ENCODE measurements at places on chromosomes 7 and 10. TPM values are rescaled to one million over a fixed set of nuclear protein-coding genes. Genes with fewer than 3 reads are reported as not detected.

DNA sequence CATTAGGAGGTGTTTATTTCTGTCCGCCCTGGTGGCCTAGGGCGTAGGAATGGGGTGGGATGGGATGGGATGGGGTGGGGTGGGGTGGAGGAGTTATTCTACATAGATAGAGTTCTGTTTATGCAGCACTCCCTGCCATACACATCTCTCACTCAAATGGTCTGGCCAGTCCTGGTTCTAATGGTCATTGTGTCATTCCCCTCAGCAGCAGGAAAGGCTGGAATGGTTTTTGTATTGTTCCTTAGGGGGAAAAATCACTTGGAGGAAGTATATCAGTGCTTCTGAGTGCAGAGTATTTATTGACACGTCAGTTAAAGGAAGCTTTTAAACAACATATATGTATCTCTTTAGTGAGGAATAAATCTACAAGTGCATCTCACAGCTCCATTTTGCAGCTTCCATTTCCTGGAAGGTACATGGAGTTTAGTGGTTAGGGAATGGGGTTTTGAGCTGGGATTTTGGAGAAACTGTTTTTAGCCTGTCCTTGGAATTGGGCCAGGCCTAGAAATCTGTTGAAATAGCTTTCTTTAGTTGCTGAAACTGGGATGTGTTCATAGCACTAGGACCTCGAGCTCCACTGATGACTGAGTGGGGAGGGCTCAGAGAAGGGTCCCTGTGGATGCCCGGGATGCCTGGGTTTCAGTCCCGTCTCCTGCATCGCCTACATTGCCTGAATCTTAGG lies 8.3 kb downstream of the TSPAN14 start:
- no peaks in the 10 kb centered on the region for H3K27me3 ChIP-seq
- no peak overlapping the region for H3K4me3 ChIP-seq

DNA sequence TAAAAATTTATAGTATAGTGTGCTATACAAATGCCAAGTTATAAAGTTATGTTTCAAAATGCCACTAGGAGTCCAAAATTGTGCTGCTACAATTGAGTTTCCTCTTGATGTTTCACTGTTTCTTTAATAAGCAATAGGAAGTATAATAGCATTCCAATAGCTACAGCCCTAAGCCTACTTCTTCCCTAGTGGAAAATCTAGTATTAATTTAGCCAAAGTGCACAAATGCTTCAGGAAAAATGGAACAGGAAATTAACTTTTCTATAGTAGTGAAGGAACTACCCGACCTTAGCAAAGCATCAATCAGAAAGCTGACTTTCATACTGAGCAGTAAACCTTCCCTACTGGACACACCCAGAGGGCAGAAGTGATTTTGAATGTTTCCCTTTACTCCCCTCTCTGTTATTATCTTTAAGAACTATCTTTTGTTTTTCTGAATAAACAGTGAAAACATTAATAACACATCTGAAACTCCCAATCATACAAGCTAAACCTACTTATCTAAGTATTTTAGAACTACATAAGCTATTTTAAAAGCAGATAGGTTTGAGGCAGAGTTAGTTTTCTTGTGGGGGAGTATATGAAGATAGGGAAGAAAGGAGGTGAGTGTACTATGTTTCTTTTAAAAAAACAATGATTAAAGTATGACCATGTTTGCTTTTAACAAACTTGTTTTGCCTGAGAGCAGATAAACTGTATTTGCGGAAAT lies 13.7 kb downstream of the CPED1 start:
- H3K4me1 ChIP-seq: no peaks in the 10 kb centered on the region
- no peaks in the 10 kb centered on the region for H3K27me3 ChIP-seq
- no peaks in the 10 kb centered on the region for H3K36me3 ChIP-seq
- H3K27ac ChIP-seq: no peak overlapping the region

GRCh38 chr7:98985406-98985805 lies 107.1 kb downstream of the TRRAP start:
- no peak overlapping the region for H3K4me3 ChIP-seq
- H3K27me3 ChIP-seq: no peaks in the 10 kb centered on the region
- no peak overlapping the region for H3K27ac ChIP-seq
- H3K4me1 ChIP-seq: no peaks in the 10 kb centered on the region
- peaks cover 15% of the 10 kb centered on the region for H3K36me3 ChIP-seq
- no peak for DNase-seq

- DNase-seq: no peak
- no peak overlapping the region for H3K4me3 ChIP-seq
- H3K27me3 ChIP-seq: no peaks in the 10 kb centered on the region
- H3K27ac ChIP-seq: no peak overlapping the region
These were observed 40.6 kb downstream of the TMEM60 start for GRCh38 chr7:77757589-77757988.

The ZNF138 gene
- polyA plus RNA-seq: 6.3 TPM
